ENCODE measurements at places on chromosomes 4 and X.

DNA sequence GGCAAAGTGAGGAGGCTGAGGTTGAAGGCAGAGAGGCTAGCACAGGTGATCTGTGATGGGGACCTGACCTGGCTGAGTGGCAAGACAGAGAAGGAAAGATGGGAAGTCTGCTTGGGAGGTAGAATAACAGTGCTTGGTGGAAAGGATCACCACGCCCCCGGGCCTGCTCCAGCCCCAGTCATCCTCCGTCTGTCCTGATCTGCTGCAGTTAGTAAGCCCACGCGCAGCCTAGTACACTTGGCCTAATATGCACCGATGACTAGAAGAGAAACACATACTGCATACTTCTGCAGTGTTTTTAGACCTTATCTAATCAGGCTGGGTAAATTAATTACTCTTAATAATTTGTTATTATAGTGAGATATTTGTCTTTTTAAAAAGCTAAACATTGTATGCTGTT, 103.7 kb upstream of the KLF3 start:
- DNase-seq = no peak

DNA sequence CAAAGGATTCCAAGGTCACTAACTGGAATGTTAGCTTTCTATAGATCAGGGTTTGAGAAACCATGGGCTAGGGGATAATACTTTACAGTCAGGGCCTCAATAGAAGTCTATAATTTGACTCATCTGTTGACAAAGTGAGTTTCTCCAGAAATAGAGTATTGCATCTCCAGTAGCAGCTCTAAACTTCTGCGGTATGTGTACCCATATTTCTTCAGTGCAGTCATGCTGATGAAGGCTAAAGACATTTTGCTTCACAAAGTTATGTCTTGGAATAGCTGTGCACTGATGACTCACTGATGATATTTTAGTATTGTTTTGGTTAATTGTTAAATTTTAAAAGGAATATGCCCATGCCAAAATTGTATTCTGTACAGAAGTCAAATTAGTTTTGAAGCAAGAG, 464.9 kb upstream of the AMOT start:
- DNase-seq = no peak

- no peak for DNase-seq
Measured at GRCh38 chrX:16063141-16063540, 60.2 kb upstream of the GRPR start.

- no peak for DNase-seq
Measured at GRCh38 chr4:2273657-2274319, 11.9 kb upstream of the MXD4 start.

GRCh38 chr4:180664766-180665368, 1578.3 kb upstream of the TENM3 start:
- DNase-seq = peak; percentile 92

- DNase-seq = no peak
Measured at GRCh38 chr4:180281724-180282123, 1961.5 kb upstream of the TENM3 start.

- peak; percentile 75 for DNase-seq
Measured at GRCh38 chrX:39633293-39633692, 464.5 kb downstream of the BCOR start.

DNA sequence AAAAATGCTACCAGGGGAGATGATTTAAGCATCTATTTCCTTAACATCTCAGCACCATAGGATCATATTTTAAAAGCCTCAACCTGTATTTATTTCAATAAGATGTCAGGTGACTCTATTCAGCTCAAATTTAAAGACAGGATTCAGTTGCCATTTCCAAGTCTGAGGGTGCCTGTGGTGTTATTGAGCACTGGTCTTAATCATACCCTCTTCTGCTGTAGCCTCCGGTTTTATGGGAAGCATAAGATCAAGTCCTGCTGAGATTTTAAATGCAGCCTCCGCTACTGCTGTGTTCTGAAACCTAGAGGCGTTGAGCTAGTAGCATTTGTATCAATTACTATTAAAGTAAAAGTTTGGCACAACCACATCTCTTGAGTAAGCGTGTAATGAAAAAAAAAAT, 185.7 kb upstream of the NWD2 start:
- DNase-seq = no peak

DNA sequence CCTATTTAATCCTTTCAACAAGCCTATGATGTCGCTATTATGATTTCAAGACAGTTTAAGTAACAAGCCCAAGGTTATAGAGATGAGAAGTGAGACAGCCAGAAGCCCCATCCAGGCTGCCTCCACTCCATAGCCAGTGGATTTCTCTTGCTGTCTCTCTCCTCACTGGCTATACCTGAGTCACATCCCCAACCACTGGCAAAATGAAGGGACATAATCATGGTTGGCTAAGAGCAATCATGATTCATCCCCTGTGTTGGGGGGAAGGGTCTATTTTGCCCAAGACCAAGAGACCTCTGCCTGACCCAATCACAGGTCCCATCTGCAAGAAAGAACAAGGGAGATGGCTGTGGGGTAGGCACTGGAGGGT, 334.9 kb upstream of the GATB start:
- DNase-seq = no peak

All from hematopoietic multipotent progenitor cell treated with erythropoietin and hydrocortisone succinate and interleukin-3 and kit ligand, for 6 days (in vitro differentiated cells).